ENCODE measurements at places on chromosomes 1 and 21.
A peak's percentile ranks its signal among the peaks of the same experiment; 100 is the strongest.

GRCh38 chr1:205343431-205344065 is 13.2 kb downstream of the KLHDC8A start:
- DNase-seq = no peak

GRCh38 chr1:172497230-172497629 is 35.7 kb upstream of the SUCO start:
- no peak for DNase-seq

- DNase-seq = peak; percentile 44
Measured at GRCh38 chr1:211352985-211353515, 26.4 kb downstream of the TRAF5 start.

- no peak for DNase-seq
Measured at GRCh38 chr1:85398391-85399064, 66.4 kb downstream of the DDAH1 start.

- no peak for DNase-seq
Measured at GRCh38 chr1:7040969-7041695, 255.9 kb downstream of the CAMTA1 start.

DNA sequence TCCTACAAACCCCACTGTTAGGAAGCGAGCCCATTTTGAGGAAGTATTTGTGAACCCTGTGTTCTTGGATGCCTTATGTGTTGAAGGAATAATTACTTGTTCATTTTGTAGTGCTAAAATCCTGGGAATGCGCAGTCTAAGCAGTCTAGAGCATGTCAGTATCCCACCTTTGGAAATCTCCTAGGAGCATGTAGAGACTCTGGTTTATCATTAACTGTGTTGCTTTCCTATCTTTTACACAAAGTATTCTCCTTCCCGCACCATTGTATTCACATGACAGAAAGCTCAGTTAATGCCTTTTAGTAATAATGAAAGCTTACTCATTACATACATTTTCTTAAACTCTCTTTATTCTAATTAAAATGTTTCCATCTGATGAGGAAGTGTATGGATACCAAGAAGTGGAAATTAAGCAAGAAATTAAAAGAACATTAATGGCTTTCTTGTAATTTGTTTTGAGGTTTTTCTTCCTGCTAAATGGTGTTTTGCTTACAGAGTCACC is 99.4 kb downstream of the CAMTA1 start:
- no peak for DNase-seq

- no peak for DNase-seq
Measured at GRCh38 chr1:22341791-22342605, 109.7 kb upstream of the ZBTB40 start.

DNA sequence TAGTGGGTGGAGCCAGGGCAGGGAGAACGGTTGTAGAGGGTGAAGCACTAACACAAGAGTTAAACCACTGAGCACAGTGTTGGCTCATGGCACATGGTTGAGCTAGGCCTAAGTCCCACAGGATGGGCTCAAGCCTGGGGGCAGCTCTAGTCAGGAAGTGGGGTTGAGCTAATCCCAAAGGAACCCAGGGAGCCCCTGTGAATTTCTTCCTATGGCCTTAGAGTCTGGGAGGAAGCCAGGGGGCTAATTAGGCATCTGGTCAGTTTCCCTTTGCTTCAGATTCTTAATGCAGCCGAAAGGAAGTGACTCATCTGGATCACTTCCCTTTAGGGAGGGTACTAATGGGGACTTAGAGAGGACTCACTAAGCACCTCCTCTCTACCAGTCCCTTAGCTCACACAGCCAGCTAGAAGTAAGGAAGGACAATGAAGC is 10.1 kb downstream of the CFAP45 start:
- DNase-seq = no peak

DNA sequence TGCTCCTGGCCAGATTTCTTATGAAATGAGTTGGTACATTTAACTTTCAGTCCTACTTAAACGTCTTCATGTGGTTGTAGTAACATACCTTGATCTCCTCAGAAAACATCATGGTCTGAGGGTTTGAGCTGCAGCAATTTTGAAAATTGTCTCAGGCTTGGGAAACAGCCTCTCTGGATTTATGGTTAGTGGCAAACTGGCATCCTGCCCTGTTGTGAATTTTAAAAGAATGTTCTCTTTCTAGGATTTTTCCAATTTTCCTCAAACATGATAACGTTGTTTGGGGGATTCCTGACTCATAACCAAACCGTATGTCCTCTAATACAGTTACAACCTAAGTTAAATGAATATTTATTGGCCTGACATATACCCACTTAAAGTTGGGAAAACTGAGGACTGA is 624.4 kb downstream of the LMO4 start:
- no peak for DNase-seq

DNA sequence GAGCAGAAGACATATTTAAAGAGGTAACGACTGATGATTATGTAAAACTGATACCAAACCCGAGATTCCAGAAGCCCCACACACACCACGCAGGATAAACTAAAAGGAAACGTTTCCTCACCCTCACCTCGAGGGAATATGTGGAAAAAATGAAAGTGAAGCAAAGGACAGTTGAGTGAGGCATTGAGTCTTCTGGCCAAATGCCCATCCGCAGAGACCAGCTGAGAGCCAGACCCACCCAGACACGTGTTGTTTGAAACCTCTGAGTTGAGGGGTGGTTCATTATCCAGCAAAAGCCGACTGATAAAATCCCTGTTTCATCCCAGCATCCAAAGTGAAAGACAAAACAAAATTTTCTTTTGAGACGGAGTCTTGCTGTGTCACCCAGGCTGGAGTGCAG is 29.6 kb upstream of the PCBP3 start:
- DNase-seq = no peak

GRCh38 chr21:34235514-34235913 is 128.3 kb upstream of the KCNE2 start:
- DNase-seq = no peak

GRCh38 chr1:216542263-216542662 is 119.0 kb upstream of the USH2A start:
- DNase-seq = no peak

GRCh38 chr1:166057650-166058049 is 109.2 kb downstream of the FAM78B start:
- no peak for DNase-seq

DNA sequence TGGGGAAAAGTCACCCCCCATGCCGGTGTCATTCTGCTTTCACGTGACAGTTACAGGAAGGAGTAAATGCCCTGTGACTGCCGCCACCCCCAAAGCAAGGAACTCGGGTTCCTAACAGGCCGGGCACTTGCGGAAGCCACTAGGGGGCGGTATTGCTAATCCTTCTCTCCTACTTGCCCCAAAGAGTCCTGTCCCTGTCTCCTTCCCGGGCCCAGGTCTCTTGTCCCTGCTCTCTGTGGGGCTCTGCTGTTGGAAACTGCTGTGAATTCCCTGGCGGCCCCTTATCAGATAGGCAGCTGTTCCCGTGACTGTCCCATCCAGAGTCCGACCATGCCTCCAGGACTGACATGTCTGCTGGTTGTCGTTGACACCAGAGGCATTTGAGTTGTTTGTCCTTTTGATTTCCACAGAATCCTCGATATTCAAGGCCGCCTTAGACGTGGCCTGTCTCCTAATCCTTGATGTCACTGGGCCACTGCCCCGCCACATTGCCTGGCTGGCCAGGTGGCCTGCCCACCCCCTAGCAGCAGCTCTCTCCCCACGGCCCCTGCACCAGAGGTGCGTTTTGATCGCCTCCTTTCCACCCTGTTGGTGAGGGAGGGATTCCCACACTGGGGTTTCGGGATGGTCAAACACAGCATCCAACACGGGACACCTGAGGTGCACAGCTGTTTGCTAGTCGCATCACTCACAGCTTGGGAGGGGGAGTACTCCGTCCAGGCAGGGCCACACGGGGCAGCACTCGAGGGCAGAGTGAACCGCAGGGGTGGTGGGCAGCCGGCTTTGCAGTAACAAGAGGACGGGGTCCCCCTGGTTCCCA is 37.3 kb downstream of the CHAF1B start:
- no peak for DNase-seq

- DNase-seq = no peak
Measured at GRCh38 chr21:41183575-41183974, 15.6 kb downstream of the BACE2 start.

DNA sequence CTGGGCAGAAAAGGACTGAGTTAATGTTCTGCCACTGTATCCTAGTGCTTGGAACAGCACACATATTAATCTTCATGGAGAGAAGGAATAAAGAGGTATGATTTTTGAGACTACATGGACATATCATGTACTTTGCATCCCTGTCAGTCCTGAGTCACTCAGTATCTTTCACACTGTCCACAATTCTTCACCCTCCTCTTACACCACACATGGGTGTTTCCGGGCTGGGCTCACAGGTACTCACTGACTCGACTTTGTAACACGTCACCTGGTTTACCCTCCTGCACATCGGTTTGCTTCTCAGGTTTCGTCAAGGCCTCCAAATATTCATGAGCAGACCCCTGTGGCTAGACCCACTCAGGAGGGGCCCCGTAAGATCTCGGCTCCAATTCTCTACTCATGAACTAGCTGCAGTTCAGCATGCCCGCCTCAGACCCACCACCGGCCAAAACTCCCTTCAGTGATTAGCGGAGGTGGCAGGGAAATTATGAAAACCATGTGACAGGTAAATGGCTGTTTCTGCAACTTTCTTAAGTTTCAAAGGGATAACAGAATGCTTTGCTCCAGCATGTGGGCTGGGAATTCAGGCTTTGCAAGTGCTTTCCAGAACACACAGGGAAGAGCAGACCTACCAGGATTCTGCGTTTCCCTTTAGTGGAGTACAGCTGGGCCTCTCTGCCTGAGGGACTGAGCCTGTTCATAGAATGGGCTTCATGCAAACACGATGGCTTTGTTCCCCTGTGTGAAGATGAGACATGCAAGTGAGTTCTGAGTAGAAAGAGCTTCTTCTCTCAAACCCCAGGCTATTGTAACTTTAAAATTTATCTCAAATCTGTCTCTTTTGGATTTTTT is 31.3 kb upstream of the TRABD2B start:
- no peak for DNase-seq

Measured in stimulated activated CD4-positive, alpha-beta T cell treated with anti-CD3 and anti-CD28 coated beads, TNF-alpha, amount 100 ng/mL, for 24 hours (primary cell).